ENCODE measurements at places on chromosomes 3 and 15.
A peak's percentile ranks its signal among the peaks of the same experiment; 100 is the strongest.

DNA sequence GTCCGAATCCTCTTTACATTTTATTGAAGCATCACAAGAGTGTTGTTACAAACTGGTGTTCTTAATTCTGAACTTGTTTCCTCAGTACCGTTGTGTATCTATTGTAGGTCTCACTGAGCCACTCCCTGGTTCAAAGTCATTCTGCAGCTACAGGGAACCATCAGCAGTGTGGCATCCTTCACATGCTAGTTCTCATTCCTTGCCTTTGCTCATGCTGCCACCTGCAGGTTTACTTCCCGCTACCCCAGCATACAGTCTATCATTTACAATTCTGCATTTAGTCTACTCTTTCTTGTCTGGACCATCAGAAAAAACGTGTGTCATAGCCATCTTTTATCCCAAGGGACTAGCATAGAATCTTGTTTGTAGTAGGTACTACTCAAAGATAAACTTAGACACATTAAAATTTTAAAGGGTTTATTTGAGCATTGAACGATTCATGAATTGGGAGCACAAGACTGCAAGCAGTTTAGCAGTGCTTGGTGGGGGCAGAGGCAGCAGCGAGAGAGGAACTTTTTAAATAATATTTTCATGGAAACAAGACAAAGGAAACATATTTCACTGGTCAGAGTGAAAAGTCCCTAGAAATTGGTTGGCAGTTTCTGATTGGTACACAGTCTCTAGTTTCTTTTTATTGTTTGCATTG is 402.1 kb downstream of the CADM2 start:
- peak; percentile 15 for DNase-seq

DNA sequence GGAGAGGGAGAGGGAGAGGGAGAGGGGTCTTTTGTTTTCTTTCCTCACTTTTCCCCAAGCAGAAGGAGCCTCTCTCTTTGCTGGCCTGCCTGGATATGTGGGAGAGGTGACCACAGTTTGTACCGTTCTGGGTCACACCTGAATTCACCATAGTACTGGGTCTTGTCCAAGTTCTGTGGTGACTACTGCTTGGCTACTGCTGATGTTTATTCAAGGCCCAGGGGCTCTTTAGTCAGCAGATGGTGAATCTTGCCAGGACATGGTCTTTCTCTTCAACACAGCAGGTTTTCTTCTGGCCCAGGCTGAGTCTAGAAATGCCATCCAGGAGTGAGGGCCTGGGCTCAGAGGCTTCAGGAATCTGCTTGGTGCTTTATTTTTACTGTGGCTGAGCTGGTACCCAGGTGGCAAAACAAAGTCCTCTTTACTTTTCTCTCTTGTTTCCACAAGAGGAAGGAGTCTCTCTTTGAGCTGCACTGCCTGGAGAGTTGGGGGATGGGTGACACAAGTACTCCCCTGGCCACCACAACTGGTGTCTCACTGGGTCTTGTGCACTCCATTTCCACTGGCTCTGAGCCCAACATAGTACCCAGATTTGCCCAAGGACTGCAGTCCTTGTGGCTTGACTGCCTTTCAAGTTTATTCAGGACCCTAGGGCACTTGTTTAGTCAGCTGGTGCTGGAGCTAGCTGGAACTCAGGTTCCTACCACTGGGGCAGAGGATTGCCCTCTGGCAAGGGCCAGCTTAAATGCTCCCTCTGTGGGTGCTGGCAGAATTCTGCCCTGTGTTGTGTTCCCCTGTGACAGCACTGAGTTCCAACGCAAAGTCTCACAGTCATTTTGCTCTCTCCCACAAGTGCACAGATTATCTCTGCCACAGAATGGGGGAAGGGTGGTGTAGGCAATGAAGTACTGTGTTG is 16.8 kb upstream of the CCNDBP1 start:
- DNase-seq, result no peak

- no peak for DNase-seq
Measured at GRCh38 chr15:60507596-60508424, 28.9 kb upstream of the ICE2 start.

DNA sequence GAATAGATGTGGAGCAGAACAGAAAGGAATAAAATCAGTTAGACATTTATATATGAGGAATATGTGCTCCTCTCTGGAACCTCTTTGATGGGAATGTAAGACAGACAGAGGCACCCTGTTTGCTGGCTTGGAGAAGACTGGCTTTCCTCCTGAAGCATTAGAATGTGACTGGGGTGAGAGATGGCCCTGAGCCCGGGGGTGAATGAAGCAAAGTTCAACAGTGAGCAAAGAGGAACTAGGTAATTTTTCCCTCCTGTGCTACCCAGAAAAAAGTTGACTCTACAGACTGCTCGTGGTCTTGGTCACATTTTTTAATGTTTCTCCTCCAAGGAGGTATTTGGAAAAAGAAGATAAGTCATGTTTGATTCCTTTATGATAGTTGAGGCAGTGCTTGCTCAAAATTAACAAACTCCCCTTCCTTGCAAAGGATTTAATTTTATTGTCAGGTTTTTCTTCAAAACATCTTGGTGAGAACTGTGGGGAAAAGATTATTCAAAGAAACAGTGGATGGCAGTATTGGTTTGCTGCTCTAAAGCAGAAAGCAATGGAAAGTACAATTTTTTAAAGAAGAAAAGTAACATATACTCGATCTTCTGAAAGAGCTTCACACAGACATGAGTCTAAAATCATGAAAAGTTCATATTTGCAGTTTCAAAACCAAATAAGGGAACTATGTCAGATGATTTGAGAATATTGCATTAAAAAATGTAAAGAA is 370.4 kb upstream of the CDIN1 start:
- DNase-seq, result no peak

DNA sequence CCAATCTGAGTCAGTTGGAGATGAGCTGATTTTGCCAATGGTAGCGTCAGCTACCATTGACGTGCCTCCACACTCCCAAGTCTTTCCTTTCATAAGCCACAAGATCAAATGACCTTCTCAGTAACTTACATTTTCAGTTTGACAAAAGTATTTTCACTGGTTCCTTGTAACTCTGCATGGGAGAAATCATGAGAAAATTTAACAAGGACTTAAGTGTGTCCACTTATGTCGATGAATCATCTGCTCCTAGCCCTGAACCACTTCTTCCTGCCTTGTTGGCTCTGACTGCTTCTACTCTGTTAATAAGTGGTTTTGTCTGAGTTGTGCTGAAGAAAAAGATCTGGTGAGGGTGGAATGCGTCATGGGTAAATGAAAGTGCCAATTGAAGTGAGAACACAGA is 101.2 kb downstream of the NFKBIZ start:
- DNase-seq, result no peak

GRCh38 chr3:31077021-31077601 is 182.7 kb upstream of the GADL1 start:
- no peak for DNase-seq

DNA sequence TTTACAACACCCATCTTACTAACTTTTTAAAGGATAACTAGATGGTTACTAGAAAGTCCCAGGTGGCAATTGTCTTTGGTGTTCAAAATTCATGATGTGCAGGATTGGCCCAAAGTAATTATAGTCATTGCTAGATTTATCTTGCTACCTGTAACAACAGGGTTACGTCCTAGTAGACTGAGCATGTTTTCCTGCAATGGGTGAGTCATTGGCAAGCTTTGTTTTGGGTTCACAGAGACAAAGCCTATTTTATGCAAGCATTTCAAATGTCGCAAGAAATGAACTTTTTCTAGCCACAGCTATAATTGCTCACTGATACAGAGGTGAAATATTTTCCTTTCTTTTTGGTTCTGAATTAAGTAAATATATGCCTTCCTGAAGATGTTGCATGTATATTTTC is 267.6 kb downstream of the AGBL1 start:
- DNase-seq, result no peak

DNA sequence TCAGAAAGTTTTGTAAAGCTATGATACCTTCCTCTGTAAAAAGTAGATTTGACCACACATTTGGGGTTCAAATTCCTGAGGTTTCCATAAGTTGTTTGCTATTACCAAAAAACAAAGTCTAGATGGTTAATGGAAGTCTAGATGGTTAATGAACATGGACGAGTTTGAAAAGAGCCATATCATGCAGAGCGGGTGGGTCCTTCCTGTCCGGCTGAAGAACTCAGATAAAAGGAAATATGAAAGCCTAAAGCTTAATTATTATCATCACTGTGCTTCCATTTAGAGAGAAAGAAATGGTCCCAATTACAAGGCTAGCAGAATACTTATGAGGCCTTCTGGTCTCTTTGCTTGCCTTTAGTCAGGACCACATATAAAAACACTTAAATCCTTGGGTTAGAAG is 132.1 kb upstream of the SATB1 start:
- DNase-seq, result no peak

DNA sequence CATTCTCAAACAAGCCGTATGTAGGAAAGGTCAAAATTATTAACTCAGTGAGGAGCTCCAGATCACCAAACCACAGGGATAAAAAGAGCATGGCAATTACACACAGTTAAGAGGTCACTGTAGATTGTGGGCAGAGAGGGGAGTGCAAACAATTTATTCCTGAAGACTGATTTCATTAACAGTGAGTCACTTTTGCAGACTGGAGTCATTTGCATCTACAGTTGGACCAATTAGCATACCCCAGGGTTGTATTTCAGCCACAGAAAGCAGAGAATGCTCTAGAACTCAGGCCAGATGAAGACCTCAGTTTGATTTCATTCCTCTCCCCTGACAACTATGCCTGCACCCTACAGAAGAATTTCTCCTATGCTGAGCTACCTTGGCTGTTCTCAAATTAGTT is 40.1 kb downstream of the SETMAR start:
- DNase-seq, result no peak
